ENCODE measurements at places on chromosomes 5 and 9. TPM values are rescaled to one million over a fixed set of nuclear protein-coding genes. Genes with fewer than 3 reads are reported as not detected.

The LCN1 gene
- total RNA-seq = not detected

- no peak for DNase-seq
Observed at GRCh38 chr9:79651251-79651795, 79.6 kb downstream of the TLE4 start.

The SARDH gene
- 0.38 TPM for total RNA-seq

- DNase-seq = no peak
Observed at GRCh38 chr5:156883316-156883875, 33.3 kb downstream of the PPP1R2B start.

- no peak for DNase-seq
Observed at GRCh38 chr5:138677782-138678181, 75.4 kb upstream of the CTNNA1 start.
